GM23248 (cell line): ENCODE measurements at places on chromosomes 7 and 10. TPM values are rescaled to one million over a fixed set of nuclear protein-coding genes. Genes with fewer than 3 reads are reported as not detected.

A1CF gene
- polyA plus RNA-seq = not detected in 2 replicates

APBB1IP gene
- polyA plus RNA-seq = 25.0 and 25.1 TPM in 2 replicates

RSPH10B gene
- polyA plus RNA-seq = not detected in 2 replicates

TUBAL3 gene
- not detected in 2 replicates for polyA plus RNA-seq

TBXAS1 gene
- polyA plus RNA-seq = 0.49 and 2.2 TPM in 2 replicates

NKX2-3 gene
- not detected in 2 replicates for polyA plus RNA-seq

GARIN1A gene
- polyA plus RNA-seq = 0.28 and 0.42 TPM in 2 replicates

FAM25C gene
- not detected in 2 replicates for polyA plus RNA-seq

SPDYE6 gene
- polyA plus RNA-seq = 0.19 TPM in 1 of 2 replicates, not detected in the other

HSPA12A gene
- 5.4 and 5.6 TPM in 2 replicates for polyA plus RNA-seq

ARPC1A gene
- 294 and 312 TPM in 2 replicates for polyA plus RNA-seq

CPN1 gene
- not detected in 2 replicates for polyA plus RNA-seq

GJC3 gene
- not detected in 2 replicates for polyA plus RNA-seq

MYH16 gene
- polyA plus RNA-seq = not detected in 2 replicates

GRID1 gene
- polyA plus RNA-seq = not detected in 2 replicates

PON3 gene
- polyA plus RNA-seq = 0.22 TPM in 1 of 2 replicates, not detected in the other

SPDYE16 gene
- 0.10 and 0.53 TPM in 2 replicates for polyA plus RNA-seq

METTL27 gene
- 6.0 and 6.5 TPM in 2 replicates for polyA plus RNA-seq

PPP1R9A gene
- polyA plus RNA-seq = 0.03 TPM in 1 of 2 replicates, not detected in the other

NRCAM gene
- 5.1 and 5.6 TPM in 2 replicates for polyA plus RNA-seq

CCDC146 gene
- 0.78 and 0.87 TPM in 2 replicates for polyA plus RNA-seq

STMP1 gene
- 93.2 and 97.0 TPM in 2 replicates for polyA plus RNA-seq

SLC39A12 gene
- polyA plus RNA-seq = not detected in 2 replicates

PNLIPRP3 gene
- polyA plus RNA-seq = not detected in 2 replicates

TMEM176B gene
- polyA plus RNA-seq = not detected in 2 replicates

INA gene
- polyA plus RNA-seq = 0.18 and 0.20 TPM in 2 replicates

MINPP1 gene
- 45.7 and 46.0 TPM in 2 replicates for polyA plus RNA-seq

GCK gene
- 0.23 and 0.43 TPM in 2 replicates for polyA plus RNA-seq

XRCC2 gene
- polyA plus RNA-seq = 1.4 and 1.5 TPM in 2 replicates

CALCR gene
- not detected in 2 replicates for polyA plus RNA-seq
